ENCODE measurements at places on chromosomes 12 and 14. TPM values are rescaled to one million over a fixed set of nuclear protein-coding genes. Genes with fewer than 3 reads are reported as not detected.

The CCDC63 gene
- total RNA-seq = not detected

The COX8C gene
- not detected for total RNA-seq

The C14orf132 gene
- 69.9 TPM for total RNA-seq

The PLEKHG7 gene
- 1.2 TPM for total RNA-seq

The PCED1B gene
- 0.82 TPM for total RNA-seq

The FAM90A1 gene
- 0.16 TPM for total RNA-seq

The EFCAB11 gene
- total RNA-seq = 24.6 TPM

The KRT77 gene
- 1.2 TPM for total RNA-seq

The AJUBA gene
- total RNA-seq = 32.0 TPM

The FBLN5 gene
- 69.1 TPM for total RNA-seq

The TAS2R8 gene
- total RNA-seq = not detected

The B4GALNT1 gene
- 9.6 TPM for total RNA-seq

The SLC5A8 gene
- 1.9 TPM for total RNA-seq

The SMIM41 gene
- not detected for total RNA-seq

The OR10AD1 gene
- total RNA-seq = not detected

The CDKN3 gene
- total RNA-seq = 12.8 TPM

The LRTM2 gene
- 3.8 TPM for total RNA-seq

The HOXC12 gene
- not detected for total RNA-seq

The NOVA1 gene
- total RNA-seq = 45.1 TPM

The SERPINA12 gene
- total RNA-seq = 0.22 TPM

The RTN1 gene
- total RNA-seq = 88.2 TPM

The KRT72 gene
- not detected for total RNA-seq

The TAMALIN gene
- total RNA-seq = 7.5 TPM

The SALL2 gene
- 35.7 TPM for total RNA-seq

The FIGNL2 gene
- total RNA-seq = 2.2 TPM

The SNW1 gene
- 69.9 TPM for total RNA-seq

The SRP54 gene
- 107 TPM for total RNA-seq

The ALG10B gene
- total RNA-seq = 19.7 TPM

The NTF3 gene
- 3.3 TPM for total RNA-seq

The KRT80 gene
- 1.6 TPM for total RNA-seq

The LPAR5 gene
- 0.88 TPM for total RNA-seq

The HCAR3 gene
- total RNA-seq = 2.1 TPM

The NFE2 gene
- total RNA-seq = 3.7 TPM

The GZMB gene
- not detected for total RNA-seq

The NGB gene
- total RNA-seq = 1.4 TPM

The NKX2-1 gene
- total RNA-seq = not detected

The KRT82 gene
- not detected for total RNA-seq

The SCN8A gene
- total RNA-seq = 33.6 TPM

The TAS2R46 gene
- total RNA-seq = 15.8 TPM

The ASCL1 gene
- total RNA-seq = 42.0 TPM

The ADCY4 gene
- 13.0 TPM for total RNA-seq

The CLEC2D gene
- total RNA-seq = 17.5 TPM

The LHX5 gene
- not detected for total RNA-seq

The GLI1 gene
- 7.1 TPM for total RNA-seq

The CHPT1 gene
- total RNA-seq = 24.7 TPM

The ACVRL1 gene
- total RNA-seq = 47.7 TPM

The SPTB gene
- total RNA-seq = 25.2 TPM

The CCDC197 gene
- total RNA-seq = not detected

The JAG2 gene
- 22.8 TPM for total RNA-seq

The SLC6A12 gene
- 4.0 TPM for total RNA-seq

The CLEC4A gene
- 1.2 TPM for total RNA-seq

The SLC17A8 gene
- 3.6 TPM for total RNA-seq

The C12orf54 gene
- not detected for total RNA-seq

The IL23A gene
- 0.71 TPM for total RNA-seq
